Thoracic aorta (tissue), 2 donors: ENCODE measurements at places on chromosomes 12 and 14. TPM values are rescaled to one million over a fixed set of nuclear protein-coding genes. Genes with fewer than 3 reads are reported as not detected.

GRCh38 chr14:103560691-103561090, 1.8 kb downstream of the BAG5 start:
- DNase-seq = no peak

DNA sequence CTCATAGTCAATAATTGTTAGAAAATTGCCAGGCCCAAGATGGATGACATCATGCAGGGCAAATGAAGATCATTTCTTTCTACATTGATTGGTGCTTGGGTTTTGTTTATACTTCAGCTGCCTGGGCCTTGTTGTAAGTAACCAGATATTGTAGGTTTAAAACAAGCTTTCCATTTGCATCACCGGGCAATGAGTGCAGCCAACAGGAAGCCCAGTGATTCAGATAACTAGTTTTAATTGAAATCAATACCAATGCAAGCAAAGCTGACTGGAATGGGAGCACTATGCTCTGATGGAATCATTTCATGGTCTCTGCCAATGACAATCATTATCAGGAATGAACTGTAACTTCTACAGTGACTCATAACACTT, 279.3 kb downstream of the DUSP6 start:
- no peak for DNase-seq

DNA sequence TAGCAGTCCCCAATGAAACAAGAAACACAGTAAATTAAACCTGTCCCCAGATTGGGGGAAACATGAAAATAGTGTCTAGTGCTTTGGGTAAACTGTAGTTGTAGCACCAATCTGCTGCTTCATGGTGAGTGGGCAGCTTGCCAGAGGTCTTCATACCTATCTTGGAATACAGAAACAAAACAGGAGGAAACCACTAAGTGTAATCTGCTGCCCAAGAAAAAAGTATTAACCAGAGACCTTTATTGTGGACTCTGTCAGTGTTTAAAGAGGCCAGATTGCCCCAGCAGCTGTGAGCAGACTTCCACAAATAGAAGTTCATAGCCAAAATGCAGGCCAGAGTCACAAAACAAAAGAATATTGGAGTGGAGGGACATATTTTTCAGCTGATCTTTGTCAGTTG, 2.3 kb downstream of the ISCU start:
- DNase-seq = no peak

DERA gene
- total RNA-seq = 25.5 TPM

TAS2R10 gene
- total RNA-seq = 4.6 TPM

MSI1 gene
- total RNA-seq = 0.27 TPM

SPRYD4 gene
- 2.3 TPM for total RNA-seq

DNA sequence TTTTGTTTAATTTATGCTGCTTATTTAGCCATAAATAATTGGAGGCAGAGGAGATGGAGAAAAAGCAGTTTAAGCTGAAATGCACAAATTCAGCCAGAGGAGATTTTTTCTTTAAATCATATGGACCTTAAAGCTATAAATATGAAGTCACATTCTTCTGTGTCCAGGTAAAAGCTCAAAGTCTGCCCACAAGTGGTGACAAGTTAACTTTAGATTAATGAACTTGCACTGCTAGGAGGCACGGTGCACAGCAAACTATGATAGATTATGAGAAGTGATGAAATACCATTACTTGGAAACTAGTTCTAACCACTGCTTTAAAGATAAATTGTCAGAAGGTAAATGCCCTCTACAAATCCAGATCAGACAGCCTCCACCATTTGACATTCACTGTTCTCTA, 69.0 kb downstream of the IFT81 start:
- DNase-seq = no peak

- DNase-seq = no peak
Observed at GRCh38 chr12:112674539-112674938, 117.0 kb upstream of the RPH3A start.
